Tracheal epithelial cell (primary cell): ENCODE measurements at places on chromosomes 7 and 10. TPM values are rescaled to one million over a fixed set of nuclear protein-coding genes. Genes with fewer than 3 reads are reported as not detected.

FAM25A gene
- total RNA-seq = 10.8 TPM in 1 of 2 replicates, not detected in the other

UBN2 gene
- total RNA-seq = 3.1 and 6.4 TPM in 2 replicates

LIPM gene
- not detected in 2 replicates for total RNA-seq

LIPK gene
- 0.43 and 0.48 TPM in 2 replicates for total RNA-seq

GPR15LG gene
- 3.4 TPM in 2 replicates for total RNA-seq

INHBA gene
- 4.9 and 21.9 TPM in 2 replicates for total RNA-seq

ACSM6 gene
- total RNA-seq = not detected in 2 replicates

FAM25C gene
- not detected in 2 replicates for total RNA-seq
